ENCODE measurements at places on chromosomes 4 and X.

DNA sequence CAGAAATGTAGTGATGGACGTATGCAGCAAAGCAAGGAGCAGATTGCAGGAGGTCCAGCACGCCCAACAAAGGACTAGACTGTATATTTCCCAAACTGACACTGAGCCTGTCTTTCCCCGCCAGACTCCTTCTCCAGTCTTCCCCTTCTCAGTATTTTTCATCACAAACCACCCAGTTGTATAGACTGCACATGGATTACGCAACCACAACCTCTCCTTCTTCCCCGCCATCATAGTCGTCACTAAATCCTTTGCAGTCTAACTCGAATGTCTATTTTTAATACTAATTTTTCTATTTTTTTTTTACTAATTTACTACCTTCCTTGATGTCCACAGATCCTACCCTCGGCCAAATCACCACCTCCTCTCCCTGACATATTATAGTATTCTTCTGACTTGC lies 105.4 kb downstream of the MTNR1A start:
- no peak for DNase-seq

- no peak for DNase-seq
These were observed 58.0 kb downstream of the FGF16 start for GRCh38 chrX:77505227-77505626.

GRCh38 chr4:19319607-19320006 lies 932.1 kb upstream of the SLIT2 start:
- DNase-seq: peak; percentile 81

DNA sequence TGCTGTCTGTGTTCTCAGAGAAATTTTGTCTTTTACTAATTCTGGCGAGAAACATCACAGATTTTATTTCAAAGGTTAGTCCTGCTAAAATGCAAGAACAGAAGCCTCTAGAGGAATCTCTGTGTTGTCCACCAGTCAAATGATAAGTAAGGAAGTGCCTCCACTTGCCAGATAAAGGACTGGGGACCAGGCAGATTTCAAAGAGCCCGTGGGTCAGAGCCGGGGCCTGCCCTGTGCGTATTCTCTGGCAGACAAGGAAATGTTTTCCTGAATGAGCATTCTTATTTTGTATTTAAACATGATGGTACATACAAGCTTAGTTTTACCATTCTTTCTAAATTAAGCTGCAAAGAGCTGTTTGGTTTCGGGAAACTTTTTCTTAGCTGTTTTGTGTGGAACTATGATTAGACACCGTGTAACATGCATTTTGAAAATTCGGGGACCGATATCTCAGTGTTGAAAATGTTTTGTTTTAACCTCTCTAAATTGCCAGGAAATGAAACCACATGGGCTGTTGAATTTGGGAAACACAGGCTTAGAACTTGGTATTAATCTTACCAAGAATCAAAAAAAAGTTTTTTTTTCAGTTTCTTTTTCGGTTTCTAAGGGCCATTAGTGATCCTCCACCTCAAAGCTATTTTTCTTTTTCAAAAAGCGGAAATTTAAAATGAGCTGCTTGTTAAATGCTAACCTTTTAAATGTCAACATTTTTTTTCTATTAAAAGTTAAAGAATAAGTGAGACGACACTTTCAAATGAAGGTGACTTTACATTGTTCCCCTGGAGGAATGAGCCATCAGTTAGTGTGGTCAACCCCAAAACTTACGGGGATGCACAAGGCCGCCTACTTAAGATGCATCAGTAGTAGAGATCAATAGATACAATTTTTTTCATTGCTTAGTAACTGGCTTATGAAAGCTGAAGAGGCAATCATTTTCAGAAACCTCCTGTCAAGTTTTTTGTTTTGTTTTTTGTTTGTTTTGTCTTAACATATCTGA lies 89.6 kb upstream of the MTM1 start:
- DNase-seq: no peak

GRCh38 chr4:91212211-91212610 lies 1085.0 kb downstream of the CCSER1 start:
- DNase-seq: no peak

- DNase-seq: no peak
These were observed 8.1 kb downstream of the RLIM start for GRCh38 chrX:74606342-74606741.

DNA sequence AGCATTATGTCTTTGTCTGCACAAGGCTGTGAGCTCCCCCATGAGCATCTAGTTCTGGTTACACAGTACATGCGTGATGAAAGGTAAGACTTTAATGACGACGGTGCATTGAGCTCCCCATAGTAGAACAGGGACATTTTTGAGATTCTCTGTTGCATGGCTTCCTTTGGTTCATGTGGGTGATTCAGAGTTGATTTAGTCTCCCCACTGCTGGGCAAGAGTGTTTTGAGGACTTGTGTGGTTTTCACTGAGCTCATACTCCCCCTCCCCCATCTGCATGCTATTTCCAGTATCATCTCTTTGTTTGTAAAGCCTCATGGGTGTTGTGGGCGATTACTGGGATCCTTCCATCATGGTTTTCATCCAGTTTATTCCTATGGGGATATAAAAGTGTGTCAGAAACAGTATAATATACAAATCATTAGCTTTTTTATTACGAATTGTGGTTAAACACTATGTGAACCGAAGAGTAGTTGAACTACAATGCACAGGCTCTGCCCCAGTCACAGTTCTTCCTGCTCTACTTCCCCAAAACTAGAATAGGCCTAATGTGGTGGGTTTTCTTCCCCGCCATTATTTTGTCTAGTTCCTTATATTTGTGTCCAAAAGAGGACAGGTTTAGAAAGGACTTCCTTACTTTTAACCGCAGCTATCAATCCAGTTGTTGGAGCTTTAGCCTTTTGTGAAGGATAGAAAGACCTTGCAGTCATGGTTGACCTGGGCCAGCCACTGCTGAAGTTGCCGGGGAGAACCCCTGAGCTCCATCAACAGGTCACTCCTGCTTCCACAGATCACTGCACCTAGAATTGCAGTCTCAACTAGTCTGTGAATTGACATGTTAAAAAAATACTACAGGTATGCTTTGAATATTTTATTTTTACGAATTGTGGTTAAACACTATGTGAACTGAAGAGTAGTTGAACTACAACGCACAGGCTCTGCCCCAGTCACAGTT lies 30.4 kb downstream of the KIT start:
- no peak for DNase-seq

DNA sequence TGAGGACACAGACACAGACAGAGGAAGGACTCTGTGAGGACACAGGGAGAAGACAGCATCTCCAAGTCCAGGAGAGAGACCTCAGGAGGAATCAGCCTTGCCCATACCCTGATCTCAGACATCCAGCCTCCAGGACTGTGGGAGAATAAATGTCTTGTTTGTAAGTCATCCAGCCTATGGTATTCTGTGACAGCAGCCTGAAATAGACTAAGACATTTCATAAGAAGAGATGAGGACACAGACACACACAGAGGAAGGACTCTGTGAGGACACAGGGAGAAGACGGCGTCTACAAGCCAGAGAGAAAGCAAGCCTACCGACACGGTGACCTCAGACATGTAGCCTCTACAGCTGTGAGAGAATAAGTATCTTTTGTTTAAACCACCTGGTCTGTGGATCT lies 112.1 kb downstream of the DHRSX start:
- no peak for DNase-seq

- DNase-seq: no peak
These were observed 9.4 kb upstream of the CLDN34 start for GRCh38 chrX:9957743-9958142.

Data from NCI-H748 treated with DMSO at 0.1 percent for 48 hours (cell line).